ENCODE measurements at places on chromosomes 2 and 18.

- no peak for DNase-seq
Measured at GRCh38 chr2:105972927-105973326, 221.2 kb downstream of the UXS1 start.

DNA sequence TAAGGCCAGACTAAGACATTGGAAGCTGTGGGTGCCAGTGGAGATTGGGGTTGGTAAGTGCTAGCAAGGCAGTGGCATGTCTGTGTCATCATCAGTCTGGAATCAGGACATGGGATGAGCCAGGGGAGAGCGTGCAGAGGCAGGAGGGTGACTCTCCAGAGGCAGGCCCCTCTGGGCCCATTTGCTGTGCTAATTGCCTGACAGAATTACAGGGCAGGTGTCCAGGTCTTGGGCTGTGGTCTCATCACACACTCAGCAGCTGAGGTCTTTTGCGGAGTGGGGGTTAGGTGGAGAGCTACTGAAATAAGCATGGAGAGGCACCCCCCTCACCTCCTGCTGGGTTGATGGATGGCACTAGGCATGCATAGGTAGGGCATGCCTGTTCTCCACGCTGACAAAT lies 57.4 kb downstream of the CELF4 start:
- no peak for DNase-seq

GRCh38 chr18:70037431-70038061 lies 89.9 kb upstream of the CD226 start:
- DNase-seq, result no peak

- DNase-seq, result no peak
Measured at GRCh38 chr2:172856606-172857005, 121.0 kb downstream of the RAPGEF4 start.

DNA sequence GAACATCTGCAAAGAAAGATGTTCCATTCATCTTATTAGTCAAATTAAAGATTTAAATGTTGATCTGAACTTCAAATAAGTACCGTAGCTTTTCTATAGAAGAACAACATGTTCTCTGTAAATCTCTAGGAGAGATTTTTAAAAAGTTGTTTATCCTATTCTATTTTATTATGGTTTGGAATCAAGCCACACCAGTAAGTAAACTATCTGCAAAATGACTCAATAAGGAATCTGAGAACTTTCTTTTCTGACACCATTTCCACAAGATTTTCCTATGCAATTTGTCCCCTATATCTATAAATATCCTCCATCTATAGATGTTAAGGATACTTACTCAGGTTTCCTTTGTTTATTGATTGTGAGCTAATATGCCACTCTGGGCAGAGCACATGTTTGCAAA lies 736.6 kb downstream of the CBLN2 start:
- no peak for DNase-seq

GRCh38 chr2:99512181-99512591 lies 22.4 kb upstream of the REV1 start:
- DNase-seq, result no peak

DNA sequence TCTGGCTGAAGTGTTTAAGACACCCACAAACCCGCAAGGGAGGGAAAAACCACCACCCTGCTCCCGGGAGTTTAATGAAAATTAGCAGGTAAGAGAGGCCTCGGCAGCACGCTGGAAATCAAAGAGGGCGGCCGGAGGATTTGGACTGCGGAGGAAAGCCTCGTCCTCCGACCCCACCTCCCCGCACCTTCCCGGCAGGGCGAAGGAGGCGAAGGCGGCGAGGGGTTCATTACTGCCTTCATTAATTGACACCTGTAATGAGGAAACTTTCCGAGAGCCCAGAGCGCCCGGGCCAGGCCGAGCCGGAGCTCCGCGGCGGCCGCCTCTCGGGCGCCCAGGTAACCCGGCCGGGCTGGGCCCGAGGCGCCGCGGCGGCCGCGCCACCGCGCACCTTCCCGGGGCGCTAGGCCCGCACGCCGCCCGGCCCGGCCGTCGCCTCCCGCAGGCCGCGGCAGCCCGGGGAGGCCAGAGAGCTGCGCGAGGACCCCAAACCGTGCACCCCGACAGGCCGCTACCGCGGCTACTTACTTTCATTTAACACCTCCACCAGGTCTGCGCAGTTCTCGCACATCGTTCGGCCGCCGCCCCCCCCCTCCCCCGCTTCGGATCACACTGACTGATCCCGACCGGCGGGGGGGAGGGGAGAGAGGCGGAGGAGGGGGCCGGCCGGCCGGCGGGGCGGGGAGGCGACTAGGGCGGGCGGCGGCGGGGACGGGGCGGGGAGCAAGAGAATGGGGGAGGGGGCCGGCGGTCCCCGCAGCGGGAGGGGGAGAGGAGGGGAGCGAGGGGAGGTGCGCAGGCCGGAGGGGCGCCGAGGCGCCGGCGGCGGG lies 550 bp downstream of the USP34 start:
- DNase-seq, result peak; percentile 80

DNA sequence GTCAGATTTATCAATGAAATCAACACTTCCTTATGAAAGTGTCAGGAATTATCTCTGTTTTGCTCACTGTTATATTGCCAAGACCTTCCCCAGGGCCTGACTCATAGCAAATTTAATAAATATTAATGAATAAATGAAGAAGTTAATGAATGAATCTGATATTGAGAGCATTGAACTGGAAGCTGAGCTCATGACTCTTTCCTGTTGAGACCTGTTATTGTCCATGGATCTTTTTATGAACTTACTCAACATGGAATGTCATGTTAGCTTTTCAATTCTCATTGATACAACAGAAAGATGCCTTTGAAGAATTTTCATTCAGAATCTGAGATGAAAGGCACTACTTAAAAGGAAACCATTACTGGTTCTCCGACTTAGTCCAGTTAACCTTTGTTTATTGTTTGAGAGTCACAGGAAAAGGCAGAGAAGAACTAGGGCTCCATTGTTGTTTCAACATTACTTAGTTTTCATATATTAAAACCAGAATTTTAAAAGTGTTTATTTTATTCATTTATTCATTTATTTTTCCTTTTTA lies 90.4 kb upstream of the UNC80 start:
- DNase-seq, result no peak
